ENCODE measurements at places on chromosomes 7 and 10.

DNA sequence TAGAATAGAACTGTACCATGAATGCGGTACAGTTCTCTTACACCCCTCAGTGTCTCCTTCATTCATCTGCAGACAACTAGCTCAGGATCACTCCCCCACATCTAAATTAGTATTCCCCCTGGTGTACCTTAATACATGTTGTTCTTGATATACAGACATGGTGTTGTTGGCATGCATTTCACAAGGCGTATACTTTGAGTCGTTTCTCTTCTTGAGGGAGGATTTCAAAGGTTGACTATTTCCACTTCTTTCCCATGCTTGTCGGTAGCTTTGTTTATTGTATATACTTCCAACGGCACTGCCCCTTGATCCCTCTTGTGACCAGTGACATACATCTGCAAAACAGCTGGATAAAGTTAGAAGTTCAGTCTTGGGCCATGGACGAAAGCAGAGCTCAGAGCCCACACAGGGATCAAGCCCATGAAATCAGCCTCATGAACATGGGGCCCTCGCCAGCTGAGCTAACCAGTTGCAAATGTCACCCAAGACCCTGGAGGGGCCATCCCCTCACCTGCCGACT lies 8.6 kb downstream of the CPA4 start:
- no peak for ATAC-seq

GRCh38 chr10:25328361-25328760 lies 153.6 kb downstream of the GPR158 start:
- no peak for ATAC-seq

DNA sequence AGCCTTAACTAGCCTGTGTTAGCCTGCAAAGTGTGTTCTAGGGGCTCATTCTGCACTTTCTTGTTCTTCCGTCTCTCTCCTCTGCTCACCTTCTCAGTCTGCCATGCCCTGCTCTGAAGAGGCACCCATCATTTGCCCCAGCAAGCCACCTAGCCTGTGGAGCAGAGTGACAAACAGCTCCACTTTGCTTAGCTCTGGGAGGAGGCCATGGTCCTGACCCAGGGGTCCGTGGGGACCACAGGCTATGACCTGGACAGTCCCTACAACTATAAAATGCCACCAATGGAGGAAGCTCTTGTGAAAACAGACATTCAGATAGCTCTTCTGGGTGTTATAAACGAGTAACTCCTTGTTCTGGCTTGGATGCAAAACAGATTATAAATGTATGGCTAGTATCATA lies 1029.6 kb downstream of the CNTNAP2 start:
- no peak for ATAC-seq

DNA sequence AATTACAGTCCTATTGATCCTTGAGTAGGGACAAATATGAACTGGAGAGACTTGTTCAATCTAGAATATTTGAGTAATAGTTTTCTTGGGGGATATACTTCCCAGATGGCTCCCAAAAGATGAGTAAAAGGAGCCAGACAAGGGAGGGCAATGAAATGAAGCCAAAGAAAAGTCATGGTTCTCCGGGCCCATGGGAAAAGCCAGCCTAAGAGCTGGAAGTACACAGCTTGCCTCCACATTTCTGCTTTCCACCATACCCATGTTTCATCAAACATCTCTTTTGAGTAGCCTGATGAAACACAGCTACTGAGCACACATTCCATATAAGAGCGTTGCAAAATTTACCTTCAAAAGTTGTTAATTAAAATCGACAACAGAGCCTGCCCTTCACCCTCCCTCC lies 535.0 kb upstream of the FZD8 start:
- no peak for ATAC-seq

- no peak for ATAC-seq
Measured at GRCh38 chr10:75440271-75440793, 8.9 kb downstream of the LRMDA start.

- ATAC-seq: peak; percentile 92
Measured at GRCh38 chr10:35822316-35822715, 180.2 kb upstream of the FZD8 start.

- no peak for ATAC-seq
Measured at GRCh38 chr7:158073845-158074840, 513.5 kb downstream of the PTPRN2 start.

GRCh38 chr10:16520900-16521299 lies 779 bp downstream of the C1QL3 start:
- peak; percentile 22 for ATAC-seq

DNA sequence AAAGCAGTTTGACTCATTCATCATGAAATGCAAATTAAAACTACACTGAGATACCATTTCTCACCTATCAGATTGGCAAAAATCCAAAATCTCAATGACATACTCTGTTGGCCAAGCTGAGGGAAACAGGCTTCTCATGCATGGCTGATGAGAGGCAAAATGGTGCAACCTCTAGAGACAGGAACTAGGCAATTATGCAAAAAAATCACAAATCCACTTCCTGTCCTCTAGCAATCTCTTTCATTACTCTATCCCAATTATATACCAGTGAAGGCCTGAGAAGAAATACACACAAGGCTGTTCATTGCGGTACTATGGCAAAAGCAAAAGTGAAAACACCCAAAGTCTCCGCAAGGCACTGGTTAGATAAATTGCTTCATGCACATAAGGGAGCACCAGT lies 25.9 kb upstream of the PTPRN2 start:
- no peak for ATAC-seq

DNA sequence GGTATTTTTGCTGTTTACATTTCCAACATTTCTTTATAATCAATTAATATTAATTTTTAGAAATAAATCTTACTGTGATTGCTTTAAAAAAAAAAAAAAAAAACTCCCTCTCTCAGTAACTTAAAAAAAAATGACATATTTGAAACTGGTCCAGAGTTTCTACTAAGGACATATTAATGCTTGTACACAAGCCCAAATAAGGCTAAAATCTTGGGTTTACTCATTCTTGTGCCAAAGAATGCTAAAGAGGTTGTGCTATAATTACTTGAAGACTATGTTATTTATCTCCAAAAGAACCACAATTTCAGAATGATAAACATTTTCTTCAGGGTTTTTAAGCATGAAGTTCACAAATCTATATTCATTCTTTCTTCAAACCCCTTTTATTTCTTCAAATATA lies 39.4 kb upstream of the PHF14 start:
- peak; percentile 39 for ATAC-seq

GRCh38 chr7:50227726-50228125 lies 76.8 kb upstream of the IKZF1 start:
- no peak for ATAC-seq

GRCh38 chr7:55065079-55065478 lies 46.3 kb downstream of the EGFR start:
- ATAC-seq: peak; percentile 87

DNA sequence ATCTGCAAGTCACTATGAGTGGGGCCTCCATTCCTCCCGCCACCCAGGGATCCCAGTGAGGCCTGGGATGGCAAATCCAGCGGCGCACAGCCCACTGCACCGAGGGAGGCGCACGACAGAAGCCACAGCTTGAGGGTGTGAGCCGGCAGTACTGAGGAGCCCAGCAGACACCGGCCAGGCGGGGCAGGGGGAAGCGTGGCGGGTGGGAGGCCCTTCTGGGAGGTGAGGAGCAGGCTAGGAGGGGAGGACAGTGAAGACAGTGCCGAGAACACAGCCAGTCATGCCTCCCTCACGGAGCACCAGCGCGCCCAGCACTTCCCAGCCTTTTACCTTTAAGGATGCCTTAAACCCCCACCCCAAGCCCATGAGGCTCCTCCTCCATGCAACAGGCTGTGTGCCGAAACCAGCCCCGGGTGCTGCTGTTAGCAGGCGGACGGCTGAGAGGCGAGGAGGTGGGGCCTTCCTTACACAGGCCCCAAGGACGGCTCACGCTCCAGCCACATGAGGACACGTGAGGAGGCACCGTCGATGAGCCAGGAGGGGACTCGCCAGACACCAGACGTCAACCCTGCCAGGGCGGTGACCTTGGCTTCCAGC lies 258.5 kb downstream of the PTPRN2 start:
- ATAC-seq: no peak

DNA sequence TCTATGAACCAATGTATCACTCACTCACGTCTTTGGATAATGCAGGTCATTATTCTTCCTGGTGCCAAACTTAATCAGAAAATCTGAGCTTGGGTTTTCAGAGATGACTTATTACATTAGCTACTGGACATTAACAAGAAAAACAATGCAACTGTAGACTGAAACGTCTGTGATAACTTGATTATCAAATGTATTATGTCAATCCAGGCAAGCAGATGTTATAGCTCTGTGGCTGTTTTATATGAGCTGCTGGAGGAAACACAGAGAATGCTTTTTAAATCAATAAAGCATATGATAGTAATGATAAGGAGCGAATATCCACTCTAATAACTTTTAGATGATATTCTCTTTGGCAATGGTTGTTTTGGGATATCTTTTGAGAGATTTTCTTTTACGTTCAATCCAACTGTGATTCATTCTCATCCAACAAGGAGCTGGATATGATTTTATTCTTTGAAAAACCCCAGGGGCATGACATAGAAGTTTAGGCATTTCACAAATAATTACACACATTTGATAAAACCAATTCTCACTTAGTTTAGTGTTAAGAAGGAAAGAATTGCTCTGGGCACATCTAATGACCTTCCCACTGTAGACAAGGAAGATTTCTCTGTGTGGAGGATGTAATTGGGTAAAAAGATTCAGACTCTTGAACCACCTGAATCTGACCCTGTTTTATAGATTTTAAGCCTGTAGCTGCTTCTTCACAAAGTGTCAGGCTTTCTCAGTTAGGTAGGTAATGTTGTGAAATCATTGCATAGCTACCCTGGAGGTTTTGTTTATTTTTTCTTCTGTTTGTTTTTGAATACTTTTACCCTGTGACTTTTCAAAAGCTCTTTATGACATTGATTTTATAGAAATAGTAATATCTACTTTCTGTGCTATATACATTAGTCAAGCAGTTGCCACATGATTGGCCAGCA lies 1124.7 kb downstream of the DNAJB9 start:
- ATAC-seq: no peak

DNA sequence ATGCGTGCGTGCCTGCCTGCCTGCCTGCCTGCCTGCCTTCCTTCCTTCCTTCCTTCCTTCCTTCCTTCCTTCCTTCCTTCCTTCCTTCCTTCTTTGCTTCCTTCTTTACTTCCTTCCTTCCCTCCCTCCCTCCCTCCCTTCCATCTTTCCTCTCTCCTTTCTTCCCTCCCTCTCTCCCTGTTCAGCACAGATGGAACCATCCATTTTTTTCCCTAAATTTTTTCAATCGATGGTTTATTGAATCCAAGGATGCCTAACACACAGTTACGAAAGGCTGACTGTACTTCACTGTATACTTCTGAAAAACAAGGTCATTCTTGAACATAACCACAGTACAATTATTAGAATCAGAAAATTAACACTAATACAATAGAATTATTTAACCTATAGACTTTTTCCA lies 53.8 kb downstream of the ABCA13 start:
- ATAC-seq: no peak

DNA sequence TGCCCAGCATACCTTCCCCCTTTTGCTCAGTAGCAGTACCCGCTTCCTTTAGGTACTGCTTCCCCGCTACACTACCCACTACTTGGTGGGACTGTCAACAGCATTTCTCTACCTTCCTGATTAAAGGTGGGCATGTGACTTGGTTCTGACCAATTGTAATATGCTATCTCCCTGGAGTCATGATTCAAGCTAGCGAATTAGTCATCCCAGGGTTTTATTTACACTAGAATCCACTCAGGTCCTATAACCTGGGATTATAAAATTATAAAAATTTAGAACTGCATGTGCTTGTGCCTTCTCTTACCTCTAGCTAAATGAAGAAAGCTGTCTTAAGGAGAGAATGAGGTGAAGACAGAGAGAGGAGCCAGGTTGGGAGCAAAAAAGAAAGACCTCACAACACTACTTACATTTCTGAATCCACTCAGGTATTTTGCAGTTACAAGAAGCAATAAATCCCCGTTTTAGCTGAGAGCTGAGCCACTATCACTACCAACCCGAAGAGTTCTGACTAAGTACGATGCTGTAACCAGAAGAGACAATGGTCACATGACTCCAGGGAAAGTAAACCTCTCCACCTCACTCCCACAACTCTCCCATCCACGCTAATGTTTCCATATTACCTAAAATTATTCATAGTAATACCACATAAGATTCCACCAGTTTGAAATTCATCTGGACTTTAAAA lies 9.7 kb downstream of the GBX1 start:
- no peak for ATAC-seq

DNA sequence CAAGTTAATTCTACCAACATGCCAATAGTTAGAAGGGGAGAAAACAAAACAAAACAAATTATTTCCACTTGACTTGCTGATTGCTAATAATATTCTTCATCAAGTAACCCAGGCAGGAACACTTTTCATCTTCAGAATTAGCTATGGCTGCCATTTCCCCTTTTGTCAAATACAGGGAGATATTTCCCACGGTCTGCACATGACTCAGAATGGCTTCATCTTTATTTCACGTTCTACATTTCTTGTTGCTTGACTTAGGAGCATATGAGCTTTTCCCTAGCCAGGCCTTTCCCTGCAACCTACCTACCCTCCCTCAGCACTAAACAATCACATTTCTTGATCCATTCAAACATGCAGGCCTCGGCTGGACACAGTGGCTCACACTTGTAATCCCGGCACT lies 6.5 kb downstream of the CPVL start:
- ATAC-seq: no peak

GRCh38 chr10:12500381-12501303 lies 151.3 kb downstream of the CAMK1D start:
- ATAC-seq: no peak

DNA sequence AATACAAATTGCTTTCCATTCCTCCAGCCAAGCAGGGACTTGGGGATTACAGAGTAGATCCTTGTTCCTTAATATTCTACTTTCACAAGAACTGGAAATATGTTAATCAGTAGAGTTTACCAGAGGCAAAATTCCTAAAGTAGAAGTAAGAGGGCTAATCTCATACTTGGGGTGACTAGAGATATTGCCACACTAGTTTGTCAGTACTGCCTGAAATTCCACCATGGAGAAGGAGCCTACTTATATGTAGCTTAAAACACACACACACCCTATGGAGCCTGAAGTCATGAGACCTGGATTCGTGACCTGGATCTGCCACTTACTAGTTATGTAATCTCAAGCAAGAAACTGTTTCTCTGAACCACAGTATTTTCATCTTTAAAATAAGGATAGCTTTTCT lies 33.9 kb downstream of the STRIP2 start:
- ATAC-seq: no peak

DNA sequence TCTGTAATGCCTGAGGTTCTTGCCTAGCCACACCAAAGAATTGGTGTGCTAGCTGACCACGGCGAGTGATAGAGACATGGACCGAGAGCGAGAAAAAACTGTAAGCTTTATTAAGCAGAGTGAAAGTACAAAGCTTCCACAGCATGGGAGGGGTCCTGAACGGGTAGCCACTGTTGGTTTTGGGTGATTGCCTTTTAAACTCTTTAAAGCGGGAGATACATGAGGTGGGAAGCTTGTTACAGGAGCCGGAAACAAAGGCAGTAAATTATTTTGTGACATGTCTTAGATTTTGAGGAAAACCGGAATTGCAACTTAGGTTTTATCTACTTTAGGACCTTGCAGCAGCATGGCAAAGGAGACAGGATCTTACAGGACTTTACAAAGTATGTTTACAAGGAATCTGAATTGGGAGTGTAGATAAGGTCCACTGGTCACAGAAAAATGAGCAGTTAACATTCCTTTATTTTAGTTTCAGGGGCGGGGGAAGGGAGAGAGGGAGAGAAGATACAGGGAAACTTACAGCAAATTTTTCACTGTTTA lies 252.7 kb upstream of the MBL2 start:
- no peak for ATAC-seq
